ENCODE measurements at places on chromosomes 1 and 21.

GRCh38 chr1:109433322-109433721 lies 7.1 kb upstream of the PSMA5 start:
- no peak for DNase-seq

- DNase-seq = no peak
Observed at GRCh38 chr1:216937491-216937890, 214.3 kb upstream of the ESRRG start.

- no peak for DNase-seq
Observed at GRCh38 chr1:23521588-23521987, 9.4 kb downstream of the E2F2 start.

DNA sequence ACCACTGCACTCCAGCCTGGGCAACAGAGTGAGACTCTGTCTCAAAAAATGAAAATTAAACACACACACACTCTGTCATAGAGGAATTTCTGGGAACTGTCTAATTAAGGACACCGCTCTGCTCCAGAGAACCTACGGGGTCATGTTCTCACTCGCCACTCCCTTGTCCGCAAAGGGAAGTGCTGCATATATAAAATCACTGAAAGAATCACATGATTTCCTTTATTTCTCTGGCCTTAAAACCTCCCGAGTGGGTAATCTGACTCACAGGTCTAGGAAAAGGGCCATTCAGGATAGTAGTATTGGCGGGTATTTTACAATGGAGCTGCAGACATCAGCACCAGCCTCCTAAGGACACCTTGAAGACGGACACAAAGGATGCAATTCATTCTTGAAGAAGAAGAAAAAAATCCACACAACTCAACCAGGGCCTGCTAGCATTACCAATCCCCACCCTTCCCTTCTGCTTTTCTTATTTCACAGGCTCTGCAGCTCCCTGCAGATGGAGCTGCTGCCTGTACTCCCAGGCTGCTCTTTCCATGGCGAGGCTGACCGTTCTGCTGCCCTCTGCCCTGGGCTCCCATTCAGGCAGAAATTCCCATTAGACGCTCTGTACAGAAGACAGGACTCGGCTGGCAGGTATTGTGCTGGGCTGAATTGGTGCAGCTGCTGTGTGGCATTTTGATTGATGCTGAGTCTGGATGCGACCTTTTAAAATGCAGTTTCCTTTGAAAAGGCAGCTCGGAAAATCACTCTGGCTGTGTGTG lies 53.3 kb upstream of the FAM89A start:
- DNase-seq = no peak

- DNase-seq = no peak
Observed at GRCh38 chr21:43899307-43900077, 34.5 kb downstream of the AGPAT3 start.

GRCh38 chr1:178065250-178065649 lies 28.7 kb upstream of the RASAL2 start:
- DNase-seq = no peak

Measured in AG04449 (cell line).